SK-N-MC (cell line): ENCODE measurements at places on chromosomes 5 and 9.

- no peak for DNase-seq
Measured at GRCh38 chr5:10680876-10681481, 80.1 kb downstream of the DAP start.

GRCh38 chr9:136058084-136058483 is 37.0 kb downstream of the NACC2 start:
- no peak for DNase-seq

- DNase-seq = no peak
Measured at GRCh38 chr5:132751971-132752580, 4.8 kb downstream of the CCNI2 start.

DNA sequence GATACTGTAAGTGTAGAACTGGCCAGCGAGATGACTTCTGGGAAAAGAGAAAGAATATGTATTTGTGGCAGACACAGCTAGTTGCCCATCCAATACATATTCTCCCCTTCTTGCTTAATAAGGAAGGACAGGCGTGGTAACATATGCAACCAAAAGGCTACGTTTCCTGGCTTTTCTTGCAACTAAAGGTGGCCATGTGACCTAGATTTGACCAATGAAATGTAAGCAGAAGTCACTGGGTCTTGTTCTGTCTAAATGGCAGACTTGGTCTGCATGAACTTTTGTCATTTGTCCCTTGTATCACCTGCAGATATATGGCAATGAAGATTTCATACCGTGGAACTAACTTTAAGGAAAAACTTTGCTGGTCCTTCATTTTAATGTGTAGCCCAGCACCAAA is 183.8 kb downstream of the CDH12 start:
- no peak for DNase-seq

DNA sequence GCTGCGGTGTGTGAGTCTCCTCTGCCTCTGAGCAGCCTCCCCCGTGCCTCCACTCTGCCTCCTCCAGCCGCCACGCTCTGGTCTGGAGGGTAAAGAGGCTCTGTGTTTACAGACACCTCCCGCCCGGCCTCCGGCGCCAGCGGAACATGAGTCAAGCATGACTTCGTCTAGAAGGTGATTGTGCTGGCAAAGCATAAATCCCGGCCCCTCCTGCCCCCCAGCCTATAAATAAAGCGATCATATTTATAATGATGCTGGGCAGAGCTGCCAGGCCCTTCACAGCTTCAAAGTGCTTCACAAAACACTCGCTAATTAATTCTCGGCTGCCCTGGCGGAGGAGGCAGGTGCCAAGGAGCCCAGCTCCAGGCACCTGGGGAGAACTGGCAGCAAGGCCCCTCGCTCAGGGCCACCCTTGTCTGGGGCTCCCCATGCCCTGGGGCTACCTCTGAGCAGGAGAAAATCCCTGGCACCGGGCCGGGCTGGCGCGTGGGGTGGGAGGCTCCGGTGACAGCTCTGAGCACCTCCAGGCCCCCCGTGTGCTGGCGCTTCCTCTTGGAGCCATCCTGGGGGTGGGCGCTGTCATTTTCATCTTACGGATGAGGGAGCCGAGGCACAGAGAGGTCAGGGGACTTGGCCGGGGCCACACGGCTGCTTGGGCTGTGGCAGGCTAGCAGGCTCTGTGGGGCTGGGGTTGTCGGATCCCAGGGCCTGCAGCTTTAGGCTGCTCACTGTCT is 87.8 kb downstream of the RXRA start:
- no peak for DNase-seq

DNA sequence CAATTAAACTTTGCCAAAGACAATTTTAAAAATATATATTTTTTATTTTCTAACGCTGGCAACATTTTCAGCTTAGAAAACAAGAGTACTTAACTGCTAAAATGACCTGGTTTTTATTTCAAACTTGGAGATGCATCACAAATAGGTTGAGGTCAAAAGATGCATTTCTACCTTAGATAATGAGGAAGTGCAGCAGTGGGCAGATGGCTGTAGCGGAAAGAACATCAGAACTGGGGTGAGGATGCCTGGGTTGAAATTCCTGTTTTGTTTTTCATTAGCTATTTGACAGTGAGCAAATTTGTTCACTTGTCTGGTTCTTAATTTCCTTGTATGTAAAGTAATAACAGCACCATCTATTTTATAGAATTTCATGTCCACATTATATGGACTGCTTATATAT is 524.8 kb upstream of the KLF4 start:
- DNase-seq = no peak

- no peak for DNase-seq
Measured at GRCh38 chr5:149414405-149415065, 35.4 kb upstream of the IL17B start.

DNA sequence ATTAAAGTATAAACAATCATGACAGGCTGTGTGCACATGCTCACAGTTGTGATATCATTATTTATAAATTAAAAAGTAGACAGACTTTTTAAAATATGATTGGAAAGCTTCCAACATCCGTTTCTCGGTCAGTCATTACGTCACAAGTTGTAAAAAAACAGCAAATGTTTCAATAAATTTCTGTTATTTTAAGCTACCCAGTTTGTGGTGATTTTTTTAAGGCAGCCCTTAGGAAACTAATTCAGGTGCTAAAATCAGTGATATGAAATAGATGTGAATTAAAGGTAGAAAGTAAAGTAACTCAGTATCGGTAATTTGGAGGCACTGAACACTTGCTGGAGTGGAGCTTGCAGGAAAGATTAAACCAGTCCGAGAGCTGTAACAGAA is 1.2 kb downstream of the CCNH start:
- DNase-seq = no peak

GRCh38 chr5:658103-658502 is 35.0 kb downstream of the TPPP start:
- no peak for DNase-seq

- DNase-seq = no peak
Measured at GRCh38 chr9:720239-720881, 121.1 kb upstream of the DMRT1 start.

GRCh38 chr9:68530618-68531017 is 10.1 kb downstream of the TMEM252 start:
- DNase-seq = no peak

DNA sequence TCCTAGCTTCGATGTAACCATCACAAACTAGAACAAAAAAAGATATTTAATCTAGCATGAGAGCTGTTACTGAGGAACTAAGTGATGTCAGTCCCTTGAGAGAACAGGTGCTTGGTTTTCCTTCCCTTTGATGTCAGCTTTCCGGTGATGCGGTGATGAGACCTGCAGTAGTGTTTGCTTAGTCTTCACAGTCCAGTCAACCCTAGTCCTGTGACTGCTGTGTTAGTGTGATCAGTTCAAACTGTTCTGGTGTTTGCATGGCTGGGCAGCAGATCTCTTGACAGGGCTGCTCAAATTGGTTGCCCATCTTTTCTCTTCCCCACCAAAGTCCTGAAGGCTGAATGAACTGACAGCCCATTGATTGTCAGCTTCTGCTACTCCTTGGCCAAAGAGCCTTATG is 608.6 kb upstream of the DAB2 start:
- DNase-seq = no peak

GRCh38 chr9:89542401-89543021 is 44.6 kb upstream of the SEMA4D start:
- no peak for DNase-seq

GRCh38 chr5:31743678-31744077 is 104.7 kb downstream of the PDZD2 start:
- no peak for DNase-seq

GRCh38 chr9:88966894-88967676 is 24.2 kb upstream of the S1PR3 start:
- no peak for DNase-seq

DNA sequence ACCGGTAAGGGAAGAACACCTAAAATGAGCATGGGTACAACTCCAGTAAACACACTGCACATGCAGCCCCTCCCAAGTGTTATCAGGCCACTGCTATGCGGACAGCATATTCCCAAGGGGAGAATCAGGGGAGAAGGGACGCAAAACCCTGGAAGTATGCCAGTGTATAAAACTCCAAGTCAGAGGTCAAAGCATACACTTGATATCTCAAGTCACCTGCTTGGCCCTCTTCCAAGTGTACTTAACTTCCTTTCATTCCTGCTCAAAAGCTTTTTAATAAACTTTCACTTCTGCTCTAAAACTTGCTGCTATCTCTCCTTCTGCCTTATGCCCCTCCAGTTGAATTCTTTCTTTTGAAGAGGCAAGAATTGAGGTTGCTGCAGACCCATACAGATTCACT is 408.1 kb downstream of the HTR1A start:
- DNase-seq = no peak

DNA sequence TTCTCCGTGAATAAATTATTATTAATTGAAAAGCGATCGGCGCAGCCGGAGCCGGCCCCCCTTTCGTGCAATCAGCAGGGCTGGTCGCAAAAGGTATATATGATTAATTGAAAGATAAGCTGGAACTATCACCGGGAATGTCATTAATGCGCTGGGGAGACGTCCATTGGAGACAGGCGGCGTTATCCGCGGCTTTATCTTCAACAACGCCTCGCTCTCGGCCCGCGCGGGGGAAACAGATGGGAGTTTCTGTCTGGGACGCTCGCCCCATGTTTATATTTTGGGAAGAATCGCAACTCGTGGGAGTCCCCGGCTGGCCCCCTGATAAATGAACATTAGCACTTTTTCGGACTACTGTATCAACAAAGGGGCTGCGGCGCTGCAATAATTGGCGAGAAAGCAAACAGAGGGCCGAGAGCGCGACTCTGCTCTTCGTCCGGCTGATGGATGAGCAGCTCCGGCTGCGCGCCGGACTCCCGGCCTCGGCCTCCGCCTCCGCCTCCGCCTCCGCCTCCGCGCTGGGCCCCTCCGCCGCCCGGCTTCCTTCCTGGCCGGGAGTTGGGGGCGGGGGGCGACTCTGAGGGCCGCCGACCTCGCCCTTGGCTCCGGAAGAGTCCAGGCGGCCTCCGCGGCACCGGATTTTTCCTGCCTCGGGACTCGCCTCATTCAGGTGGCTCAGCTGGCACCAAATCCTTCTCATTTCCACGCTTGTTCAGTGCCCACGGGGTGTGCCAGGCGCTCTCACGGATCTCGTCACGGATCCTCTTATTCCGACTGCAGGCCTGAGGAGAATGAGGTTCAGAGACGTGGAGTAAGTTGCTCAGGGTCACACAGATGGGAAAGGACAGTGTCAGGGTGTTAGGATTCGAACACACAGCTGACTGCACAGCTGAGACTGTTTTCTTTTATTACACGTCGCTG is 3.6 kb upstream of the NKX2-5 start:
- no peak for DNase-seq

- no peak for DNase-seq
Measured at GRCh38 chr9:129258823-129259301, 80.8 kb upstream of the IER5L start.

- DNase-seq = no peak
Measured at GRCh38 chr5:96324708-96325107, 108.3 kb downstream of the PCSK1 start.

GRCh38 chr5:2634399-2635176 is 116.9 kb downstream of the IRX2 start:
- DNase-seq = no peak

GRCh38 chr5:133129289-133129688 is 77.5 kb downstream of the HSPA4 start:
- DNase-seq = no peak

DNA sequence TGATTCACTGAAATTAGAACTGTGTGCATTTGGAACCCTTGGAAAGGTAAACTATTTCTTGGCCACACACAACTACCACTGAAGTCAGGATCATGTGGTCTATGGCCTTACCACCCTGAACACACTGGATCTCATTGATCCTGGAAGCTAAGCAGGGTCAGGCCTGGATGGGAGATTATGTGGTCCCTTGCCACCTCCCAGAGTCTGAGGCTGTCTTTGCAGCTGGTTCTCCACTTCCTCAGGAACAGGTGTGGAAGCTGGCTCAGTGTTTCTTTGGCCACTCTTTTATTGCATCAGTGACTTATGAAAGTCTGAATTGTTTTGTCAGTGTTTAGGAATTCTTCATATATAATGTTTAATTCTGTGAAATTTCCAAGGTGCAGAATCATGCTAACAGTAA is 89.2 kb downstream of the TEK start:
- no peak for DNase-seq

DNA sequence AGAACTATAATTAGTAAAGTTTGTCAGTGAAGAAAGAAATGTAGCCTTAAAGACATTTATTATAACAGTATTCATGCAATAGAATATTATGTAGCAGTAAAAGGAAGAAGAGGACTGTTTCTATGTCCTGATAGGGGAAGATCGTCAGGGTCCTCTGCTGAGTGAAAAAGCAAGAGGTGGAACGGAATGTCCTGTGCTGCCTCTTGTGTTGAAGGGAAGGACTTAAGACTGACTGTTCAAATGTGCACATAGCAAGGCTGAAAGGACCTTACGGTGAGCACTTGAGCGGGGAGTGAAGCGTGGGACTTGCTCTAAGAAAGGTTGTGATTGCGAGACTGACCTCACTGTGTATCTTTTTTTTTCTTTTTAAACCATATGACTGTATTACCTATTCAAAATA is 63.2 kb downstream of the SNX24 start:
- DNase-seq = no peak

DNA sequence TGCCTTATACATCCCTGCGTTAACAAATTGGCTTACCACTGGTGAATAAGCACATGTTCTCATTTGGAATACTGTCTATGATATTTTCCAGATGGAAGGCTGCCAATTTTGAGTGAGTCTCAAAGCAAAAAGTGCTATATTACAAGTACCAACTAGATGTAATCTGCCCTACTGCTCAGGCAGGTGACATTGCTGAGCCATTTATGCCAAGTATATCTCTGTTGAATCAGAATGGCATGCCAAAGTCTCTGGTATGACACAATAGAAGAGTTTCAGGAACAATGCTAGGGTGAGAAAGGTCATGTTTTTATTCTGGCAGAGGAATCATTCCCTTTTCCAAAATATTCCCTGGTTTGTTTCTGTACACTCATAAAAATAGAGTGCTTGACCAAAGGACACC is 356.5 kb downstream of the CDH9 start:
- DNase-seq = no peak

GRCh38 chr5:124658867-124659557 is 87.4 kb downstream of the ZNF608 start:
- no peak for DNase-seq

GRCh38 chr5:156137071-156137869 is 189.7 kb upstream of the SGCD start:
- DNase-seq = no peak

DNA sequence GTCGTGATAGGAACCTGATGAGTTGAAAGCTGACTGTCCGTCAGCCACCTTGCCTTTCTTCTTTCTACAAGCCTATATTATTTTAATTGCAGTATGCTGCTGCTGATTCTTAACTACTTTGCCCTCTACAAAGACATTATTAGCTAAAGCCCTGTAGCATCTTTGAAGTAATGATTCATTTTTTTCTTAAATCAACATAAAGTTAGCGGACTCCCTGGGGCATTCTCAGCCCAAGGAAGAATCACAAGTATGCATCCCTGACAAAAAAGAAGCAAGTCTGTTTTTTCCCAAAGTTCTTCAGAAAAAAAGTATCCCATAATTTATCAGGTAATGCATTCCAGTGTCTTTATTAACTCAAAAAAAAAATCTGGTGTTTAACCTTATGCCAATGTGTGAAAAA is 69.5 kb upstream of the TAS2R1 start:
- DNase-seq = no peak
